ENCODE measurements at places on chromosomes 6 and 20.

DNA sequence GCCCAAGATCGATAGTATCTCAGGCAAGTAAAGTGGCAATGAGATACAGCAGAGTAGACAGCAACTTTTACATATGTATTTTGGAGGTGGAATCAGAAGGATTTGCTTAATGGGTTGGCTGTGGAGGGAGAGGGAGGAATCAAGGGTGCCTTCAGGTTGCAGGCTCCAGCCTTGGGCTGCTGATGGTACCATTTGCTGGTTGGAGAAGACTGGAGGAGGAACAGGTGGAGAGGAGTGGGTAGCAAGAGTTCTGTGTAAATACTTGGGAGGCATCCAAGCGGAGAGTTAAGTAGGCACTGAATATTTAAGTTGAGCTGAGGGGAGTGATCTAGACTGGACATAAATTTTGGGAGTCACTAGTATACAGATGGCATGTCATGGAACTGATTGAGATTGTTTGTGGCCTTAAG is 5.2 kb downstream of the BICRAL start:
- DNase-seq, result no peak

- DNase-seq, result no peak
Measured at GRCh38 chr6:113647143-113647889, 209.8 kb upstream of the MARCKS start.

- peak; percentile 80 for DNase-seq
Measured at GRCh38 chr6:82144852-82145340, 102.6 kb downstream of the IBTK start.

GRCh38 chr20:53962388-53962787 is 108.0 kb downstream of the BCAS1 start:
- no peak for DNase-seq

GRCh38 chr6:158907931-158908330 is 88.8 kb upstream of the EZR start:
- no peak for DNase-seq

DNA sequence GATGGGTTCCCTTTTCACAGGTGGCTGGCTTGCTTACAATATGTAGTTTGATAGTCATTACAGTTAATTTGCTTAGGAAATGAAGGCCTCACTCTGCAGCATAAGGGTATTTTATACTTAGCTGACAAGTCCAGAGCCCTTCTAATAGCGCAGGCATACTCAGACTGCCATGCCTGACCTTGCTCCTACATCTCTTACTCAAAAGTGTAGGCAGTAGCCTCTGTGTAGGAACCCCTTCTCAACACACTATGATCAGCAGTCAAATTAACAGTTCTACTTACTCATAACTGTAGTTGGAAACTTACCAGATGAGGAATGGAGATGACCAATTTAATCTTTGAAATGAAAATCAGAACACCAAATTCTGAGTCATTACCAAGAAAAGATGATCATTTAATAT is 373.5 kb downstream of the TBC1D32 start:
- DNase-seq, result no peak

- peak; percentile 78 for DNase-seq
Measured at GRCh38 chr6:27091661-27092315, 155.7 kb upstream of the PRSS16 start.

- DNase-seq, result no peak
Measured at GRCh38 chr6:47130086-47130485, 88.0 kb upstream of the ADGRF1 start.
